T-helper 1 cell (primary cell): ENCODE measurements at places on chromosomes 1 and 21.

- no peak for DNase-seq
These were observed 43.3 kb upstream of the LRP8 start for GRCh38 chr1:53371121-53371666.

GRCh38 chr1:52249831-52250230 is 107.9 kb downstream of the ZFYVE9 start:
- no peak for DNase-seq

GRCh38 chr1:153628638-153629342 is 556 bp downstream of the S100A1 start:
- DNase-seq: no peak

GRCh38 chr1:176957603-176958002 is 206.9 kb downstream of the ASTN1 start:
- DNase-seq: no peak

- no peak for DNase-seq
These were observed 33.5 kb downstream of the SLC1A7 start for GRCh38 chr1:53108646-53109580.

DNA sequence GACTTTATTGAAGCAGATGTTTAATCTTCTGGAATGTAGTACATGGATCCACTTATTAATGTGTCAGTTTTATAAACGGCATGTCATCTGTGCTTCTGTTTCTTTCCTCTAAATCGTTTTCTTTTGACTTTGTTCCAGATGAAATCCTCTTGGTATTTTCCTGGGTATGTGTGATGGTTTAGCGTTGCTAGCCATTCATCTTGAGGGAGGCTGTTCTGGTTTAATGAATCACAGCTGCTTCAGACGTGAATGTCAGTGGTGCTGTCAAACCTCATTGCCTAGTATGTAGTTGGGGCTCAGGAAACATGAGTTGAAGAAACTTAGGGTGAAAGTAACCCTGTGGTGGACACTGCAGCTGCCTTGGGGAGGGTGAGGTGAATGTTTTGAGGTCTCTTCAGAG is 33.2 kb downstream of the KCNK1 start:
- no peak for DNase-seq

- DNase-seq: no peak
These were observed 55.3 kb upstream of the SIM2 start for GRCh38 chr21:36643374-36644250.
